Panc1 (cell line): ENCODE measurements at places on chromosomes 16 and 17.

DNA sequence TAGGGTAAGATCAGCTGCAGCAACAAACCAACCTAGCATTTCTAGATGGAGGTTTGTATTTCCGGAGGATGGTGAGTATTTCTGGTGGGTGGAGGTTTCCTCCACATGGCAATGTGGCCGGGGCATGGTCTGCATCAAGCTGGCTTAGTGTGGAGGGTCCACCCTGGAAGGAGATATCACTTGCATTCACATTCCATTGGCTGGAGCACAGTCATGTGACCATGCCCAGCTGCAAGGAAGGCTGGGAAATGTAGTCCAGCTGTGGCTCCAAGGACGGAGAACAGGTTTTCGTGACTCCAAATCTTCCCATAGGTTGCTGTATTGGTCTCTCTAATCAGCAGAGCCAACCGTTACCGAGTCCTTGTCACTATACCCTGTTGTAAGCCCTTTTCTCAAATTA, 68.7 kb downstream of the RAI1 start:
- DNase-seq = no peak

- no peak for DNase-seq
These were observed 8.8 kb upstream of the KRT31 start for GRCh38 chr17:41406205-41406604.

DNA sequence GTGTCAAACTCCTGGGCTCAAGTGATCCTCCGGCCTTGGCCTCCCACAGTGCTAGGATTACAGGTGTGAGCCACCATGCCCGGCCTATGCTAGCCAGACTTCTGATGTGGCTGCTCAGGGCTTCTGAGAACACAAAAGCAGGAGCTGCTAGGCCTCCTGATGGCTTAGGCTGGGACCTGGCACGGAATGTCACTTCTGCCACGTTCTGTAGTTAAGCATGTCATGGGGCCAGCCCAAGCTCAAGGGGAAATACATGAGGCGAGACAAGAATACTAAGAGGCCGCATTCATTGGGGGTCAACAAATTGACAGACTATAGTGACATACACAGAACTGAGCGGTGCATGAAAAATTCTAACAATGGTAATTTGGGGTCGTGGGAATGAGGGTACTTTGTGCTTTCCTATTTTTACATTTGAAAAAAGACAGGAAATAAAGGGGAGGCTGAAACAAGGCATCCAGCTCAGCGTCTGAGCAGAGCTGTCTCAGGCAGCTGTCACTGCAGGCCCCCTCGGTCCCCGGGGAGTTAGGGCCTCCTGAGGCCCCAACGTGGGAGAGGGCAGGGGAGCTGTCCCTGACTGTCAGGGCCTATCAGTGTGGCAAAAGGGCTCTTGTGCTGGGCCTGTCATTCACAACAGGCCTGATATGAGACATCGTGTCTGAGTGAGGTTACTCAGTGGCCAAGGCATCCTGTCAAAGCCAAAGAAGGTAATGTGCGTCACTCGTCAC, 26.4 kb downstream of the CFAP20 start:
- no peak for DNase-seq

- DNase-seq = no peak
These were observed at the start of gene BTBD17 for GRCh38 chr17:74361230-74362068. Gene BTBD17, minus strand, starts transcription at chr17:74361868. Its CDS starts 49 bp downstream, at chr17:74361819.

DNA sequence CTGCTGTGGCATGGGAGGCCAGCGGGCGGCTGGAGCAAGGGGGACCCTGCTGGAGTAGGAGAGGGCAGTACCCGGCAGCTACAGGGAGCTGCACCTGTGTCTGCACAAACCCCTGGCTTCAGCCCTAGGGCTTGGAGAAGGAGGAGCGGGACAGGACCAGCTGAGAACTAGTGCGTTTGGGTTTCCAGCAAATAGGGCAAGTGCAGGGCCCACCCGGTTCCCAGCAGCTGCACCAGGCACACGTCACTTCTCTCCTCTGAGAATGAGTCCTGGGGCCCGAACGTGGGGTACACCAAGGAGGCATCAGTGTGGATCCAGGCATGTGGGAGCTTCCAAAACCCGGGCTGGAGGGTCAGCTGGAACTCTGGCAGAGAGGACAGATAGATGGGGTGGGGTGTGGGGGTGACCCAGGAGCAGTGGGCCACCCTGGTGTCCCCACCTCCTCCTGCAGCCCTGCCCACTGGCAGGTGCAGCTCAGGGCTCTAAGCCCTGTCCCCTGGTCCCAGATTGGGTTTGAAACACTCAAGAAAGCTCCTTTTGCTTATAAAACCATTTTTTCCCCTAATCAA, 5.6 kb downstream of the C16orf89 start:
- no peak for DNase-seq

GRCh38 chr16:31108794-31109558, 790 bp downstream of the BCKDK start:
- DNase-seq = no peak

DNA sequence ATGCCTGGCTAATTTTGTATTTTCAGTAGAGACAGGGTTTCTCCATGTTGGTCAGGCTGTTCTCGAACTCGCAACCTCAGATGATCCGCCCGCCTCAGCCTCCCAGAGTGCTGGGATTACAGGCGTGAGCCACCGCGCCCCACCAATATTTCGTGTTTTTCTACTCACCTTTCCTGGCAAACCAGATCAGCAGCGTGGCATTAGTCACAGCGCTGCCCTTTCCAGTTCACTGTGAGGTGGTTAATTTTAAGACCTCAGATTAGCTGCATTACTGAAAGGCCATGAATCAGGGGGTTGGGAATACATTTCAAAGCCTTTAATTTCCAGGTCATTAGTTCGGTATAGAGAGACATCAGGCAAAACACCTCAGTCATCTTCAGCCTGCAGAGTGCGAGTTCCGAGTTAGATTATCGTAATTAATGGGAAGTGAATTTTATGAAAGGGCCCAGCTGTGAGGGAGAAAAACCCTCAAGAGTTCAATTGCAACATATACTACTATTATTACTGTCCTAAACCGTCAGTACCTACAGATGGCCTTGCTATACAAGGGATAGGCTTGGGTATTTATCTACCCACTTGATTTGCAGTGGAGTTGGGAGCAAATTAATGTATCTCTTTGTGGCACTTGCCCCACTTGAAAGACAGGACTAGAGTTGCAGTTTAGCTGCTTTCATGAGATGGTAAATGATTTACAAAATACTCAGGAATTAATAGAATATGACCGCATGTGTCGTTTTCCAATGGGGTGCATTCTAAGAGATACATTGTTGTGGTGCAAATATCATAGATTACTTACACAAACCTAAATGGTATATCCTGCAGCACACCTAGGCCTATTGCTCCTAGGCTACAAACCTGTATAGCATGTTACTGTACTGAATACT, 2.1 kb upstream of the USP32 start:
- DNase-seq = no peak

GRCh38 chr17:68398691-68399637, 58.3 kb downstream of the WIPI1 start:
- DNase-seq = peak; percentile 32

DNA sequence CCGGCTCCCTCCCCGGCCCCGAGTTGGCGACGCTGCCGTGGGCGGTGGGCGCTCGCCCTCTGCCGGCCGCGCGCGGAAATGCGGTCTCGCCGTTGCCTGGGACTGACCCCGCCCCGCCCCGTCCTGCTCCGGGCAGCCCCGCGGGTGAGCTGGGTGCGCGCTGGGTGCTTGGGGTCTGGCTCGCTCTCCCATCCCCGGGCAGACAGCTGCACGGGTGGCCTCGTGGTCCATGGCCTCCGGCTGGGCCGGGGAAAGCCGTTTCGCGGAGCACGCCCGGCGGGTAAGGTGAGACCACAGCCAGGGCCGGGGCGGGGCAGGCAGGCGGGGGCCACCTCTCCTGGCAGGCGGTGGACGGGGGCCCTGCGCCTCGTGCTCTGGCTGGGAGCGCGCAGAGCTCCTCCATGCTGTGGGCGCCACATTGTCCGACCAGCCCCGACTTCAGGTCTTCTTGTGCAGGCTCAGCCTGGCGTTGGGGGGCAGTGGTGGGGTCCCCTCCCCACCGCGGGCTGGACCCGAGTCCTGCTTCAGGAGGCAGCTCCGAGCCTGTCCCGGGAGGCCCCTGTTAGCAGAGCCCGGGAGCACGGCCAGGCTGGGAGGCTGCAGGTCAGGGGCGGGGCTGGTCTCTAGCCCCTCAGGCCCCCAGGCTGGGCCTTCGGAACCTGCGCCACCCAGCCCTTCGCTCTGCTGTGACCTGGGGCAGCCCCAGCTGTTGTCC, 7.0 kb upstream of the C1QTNF8 start:
- no peak for DNase-seq

GRCh38 chr17:2952174-2952845, 111.1 kb downstream of the OR1D5 start:
- DNase-seq = no peak

- no peak for DNase-seq
These were observed 16.5 kb upstream of the CMTM4 start for GRCh38 chr16:66713076-66713475.

- DNase-seq = no peak
These were observed 33.9 kb downstream of the CYB561 start for GRCh38 chr17:63412234-63412633.

- no peak for DNase-seq
These were observed 166.5 kb downstream of the AXIN2 start for GRCh38 chr17:65394811-65395472.

DNA sequence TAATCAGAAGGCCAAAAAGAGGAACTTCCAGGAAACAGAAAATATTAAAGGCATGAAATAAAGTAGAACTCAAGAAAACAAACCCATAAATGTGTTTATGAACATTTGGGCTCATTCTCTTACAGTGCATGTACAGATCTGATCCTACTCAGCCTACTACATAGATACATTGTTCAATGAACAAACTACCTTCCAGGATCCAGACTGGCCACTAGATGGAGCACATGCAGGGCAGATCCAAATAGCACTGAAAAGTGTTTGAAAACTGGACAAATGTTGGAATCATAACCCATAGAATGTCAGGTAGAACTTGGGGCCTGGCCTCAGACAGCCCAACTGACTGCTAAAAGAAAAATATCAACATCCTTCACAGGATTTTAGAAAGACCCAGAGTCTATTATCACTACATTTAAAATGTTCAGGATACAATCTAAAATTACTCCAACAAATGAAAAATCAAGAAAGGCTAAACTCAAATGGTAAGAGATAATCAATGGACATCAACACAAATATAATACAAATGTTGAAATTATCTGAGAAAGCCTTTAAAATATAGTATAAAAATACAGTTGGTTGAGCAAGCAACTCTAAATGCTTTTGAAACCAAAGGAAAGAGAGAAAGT, 122.4 kb upstream of the NUDT7 start:
- DNase-seq = no peak

DNA sequence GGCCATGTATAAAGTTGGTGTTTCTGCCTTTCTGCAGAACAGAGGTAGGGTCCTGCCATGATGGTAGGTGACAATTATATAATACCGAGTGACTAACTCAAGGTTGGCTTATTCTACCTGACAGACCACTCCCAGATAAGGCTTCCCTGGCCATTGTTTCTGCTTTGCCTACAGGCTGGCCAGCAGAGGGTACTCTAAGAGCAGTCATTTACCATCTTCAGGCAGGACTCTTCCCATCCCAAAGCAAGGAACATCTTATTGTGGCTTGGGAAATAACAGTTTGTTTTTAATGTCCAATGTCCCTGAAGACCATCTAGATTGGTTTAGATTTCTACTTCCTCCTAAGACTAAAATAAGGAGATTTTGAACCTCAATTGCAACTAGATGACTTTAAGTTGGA, 74.1 kb downstream of the SNX11 start:
- DNase-seq = no peak

GRCh38 chr16:35398180-35398579, 1938.8 kb downstream of the TP53TG3F start:
- no peak for DNase-seq

GRCh38 chr17:35011671-35012216, 31.4 kb downstream of the LIG3 start:
- no peak for DNase-seq

DNA sequence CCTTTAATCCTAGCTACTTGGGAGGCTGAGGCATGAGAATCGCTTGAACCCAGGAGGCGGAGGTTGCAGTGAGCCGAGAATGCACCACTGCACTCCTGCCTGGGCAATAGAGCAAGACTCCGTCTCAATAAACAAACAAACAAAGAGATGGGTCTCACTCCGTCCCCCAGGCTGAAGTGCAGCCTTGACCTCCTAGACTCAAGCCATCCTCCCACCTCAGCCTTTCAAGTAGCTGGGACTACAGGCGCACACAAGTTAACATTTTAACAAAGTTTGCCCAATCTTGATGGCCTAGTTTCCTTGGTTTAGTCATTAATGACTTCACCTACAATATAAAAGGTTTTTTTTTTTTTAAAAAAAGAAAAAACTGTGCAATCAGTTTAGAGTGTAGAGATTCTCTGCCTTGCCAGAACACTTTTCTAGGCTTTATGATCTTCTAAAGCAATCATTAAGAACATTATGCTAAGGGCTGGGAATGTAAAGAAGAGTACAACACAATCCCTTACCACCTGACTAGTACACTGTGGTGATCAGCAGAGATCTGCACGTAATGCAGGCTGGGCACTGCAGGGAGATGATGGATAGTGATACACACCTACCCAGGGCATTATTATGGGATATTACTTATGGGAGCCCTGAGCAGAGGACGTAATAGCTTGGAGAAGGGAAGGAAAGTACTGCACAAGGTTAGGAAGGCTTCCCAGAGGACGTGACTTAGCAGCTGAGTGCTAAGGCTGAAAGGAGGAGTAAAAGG, 6.9 kb downstream of the GOT2 start:
- DNase-seq = no peak

GRCh38 chr17:79369532-79369931, 241.3 kb downstream of the RBFOX3 start:
- no peak for DNase-seq

DNA sequence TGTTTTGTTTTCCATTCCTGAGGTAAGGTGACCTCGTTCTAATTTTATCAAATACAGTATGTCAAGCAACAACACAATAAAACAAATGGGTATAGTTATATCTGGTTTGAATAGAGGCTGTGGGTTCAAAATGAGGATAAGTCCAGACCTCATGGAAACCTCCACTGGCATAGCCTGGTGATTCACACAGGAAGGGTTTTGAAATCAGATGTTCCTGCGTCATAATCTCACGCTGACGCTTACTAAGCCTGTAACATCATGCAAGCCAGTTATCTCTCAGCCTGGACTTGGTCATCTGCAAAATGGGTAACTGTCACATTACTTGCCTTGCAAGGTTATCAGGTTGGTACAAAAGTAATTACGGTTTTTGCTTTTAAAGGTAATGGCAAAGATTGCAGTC, 1056.3 kb upstream of the EEF2KMT start:
- DNase-seq = no peak

DNA sequence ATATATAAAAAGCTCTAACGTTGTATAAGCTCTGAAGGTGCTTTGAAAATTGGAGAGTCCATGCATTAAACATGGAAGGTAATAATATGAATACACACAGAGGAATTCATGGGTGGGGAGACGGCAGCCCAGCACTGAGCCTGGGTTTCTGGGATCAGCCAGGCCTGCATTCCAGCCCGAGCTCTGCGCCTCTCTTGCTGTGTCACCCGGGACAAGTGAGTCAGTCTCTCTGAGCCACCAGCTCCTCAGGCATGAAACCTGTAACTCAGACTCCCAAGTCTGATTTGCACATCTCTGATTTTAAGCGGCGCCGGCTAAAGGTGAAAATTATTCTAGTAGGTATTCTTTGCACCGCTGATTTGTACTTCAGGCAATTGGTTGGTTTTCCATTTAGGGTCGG, 238.8 kb downstream of the MRTFB start:
- no peak for DNase-seq

GRCh38 chr17:27633312-27634025, 2.5 kb downstream of the LGALS9 start:
- DNase-seq = no peak

- no peak for DNase-seq
These were observed 2.6 kb downstream of the TRIM65 start for GRCh38 chr17:75894049-75894733.
